Fibroblast of upper back skin (primary cell): ENCODE measurements at places on chromosomes 4 and X.

GRCh38 chrX:136580316-136580715 is 48.3 kb downstream of the VGLL1 start:
- DNase-seq: no peak

DNA sequence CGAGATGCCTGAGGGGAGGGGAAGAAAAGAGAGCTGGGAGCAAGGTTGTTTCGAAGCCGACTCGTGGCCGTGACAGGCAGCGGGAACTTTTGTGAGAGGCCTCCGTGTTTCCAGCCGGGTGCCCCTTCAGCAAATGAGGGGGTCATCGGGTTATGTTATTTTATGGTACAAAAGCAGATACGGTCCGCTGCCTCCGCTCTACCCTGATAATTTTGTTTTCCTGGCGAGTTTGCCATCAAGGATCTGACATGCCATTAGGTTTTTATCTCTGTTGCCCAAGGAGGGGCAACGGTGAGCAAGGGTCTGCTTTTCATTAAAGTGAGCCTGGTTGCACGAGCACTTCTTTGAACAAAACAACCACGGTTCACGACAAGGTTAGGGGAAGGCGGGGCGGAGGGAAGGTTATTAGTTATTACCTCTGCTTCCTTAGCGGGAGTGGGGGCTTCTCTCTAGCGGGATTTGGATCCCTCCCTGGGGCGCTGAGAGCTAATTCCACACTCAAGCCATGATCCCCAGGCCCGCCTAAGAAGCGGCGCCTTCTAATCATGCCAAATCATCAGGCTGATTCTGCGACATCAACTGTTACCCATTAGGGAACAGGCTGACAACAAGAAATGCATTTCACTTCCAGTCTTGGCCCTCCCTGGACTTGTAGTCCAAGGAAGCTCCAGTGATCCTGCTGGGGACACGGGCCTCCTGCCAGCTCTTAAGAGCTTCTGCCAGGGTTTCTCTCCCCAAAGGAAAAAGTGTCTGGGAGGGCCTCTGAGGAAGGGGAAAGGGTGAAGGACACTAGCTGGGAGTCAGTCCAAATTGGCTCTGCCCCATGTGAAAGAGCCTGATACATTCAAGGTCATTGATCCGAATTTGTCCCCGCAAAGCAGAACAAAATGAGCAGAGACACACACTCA is 617.7 kb downstream of the MID1IP1 start:
- no peak for DNase-seq

GRCh38 chr4:46931981-46932380 is 22.9 kb upstream of the COX7B2 start:
- DNase-seq: peak; percentile 45

DNA sequence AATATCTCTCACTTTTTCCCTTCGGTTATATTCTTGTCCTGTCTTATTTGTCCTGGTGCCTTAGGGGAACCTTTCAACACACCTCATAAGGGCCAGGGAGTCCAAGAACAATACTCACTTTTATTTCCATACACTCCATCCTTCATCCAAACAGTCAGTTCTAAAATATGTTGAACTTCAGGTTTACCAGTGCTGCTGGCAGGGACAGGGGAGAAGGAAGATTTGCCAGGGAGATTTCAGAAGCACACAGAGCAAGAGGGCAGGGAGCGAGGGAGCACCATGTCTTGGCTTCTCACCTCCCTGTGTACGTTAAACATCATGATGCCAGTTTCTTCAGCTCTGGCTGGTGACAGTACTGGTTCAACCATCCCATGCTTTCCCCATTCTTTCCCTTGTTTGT is 631.1 kb upstream of the FAT1 start:
- no peak for DNase-seq

GRCh38 chr4:20368926-20369325 is 117.2 kb downstream of the SLIT2 start:
- DNase-seq: peak; percentile 82

GRCh38 chr4:13276357-13276756 is 207.8 kb downstream of the RAB28 start:
- no peak for DNase-seq

DNA sequence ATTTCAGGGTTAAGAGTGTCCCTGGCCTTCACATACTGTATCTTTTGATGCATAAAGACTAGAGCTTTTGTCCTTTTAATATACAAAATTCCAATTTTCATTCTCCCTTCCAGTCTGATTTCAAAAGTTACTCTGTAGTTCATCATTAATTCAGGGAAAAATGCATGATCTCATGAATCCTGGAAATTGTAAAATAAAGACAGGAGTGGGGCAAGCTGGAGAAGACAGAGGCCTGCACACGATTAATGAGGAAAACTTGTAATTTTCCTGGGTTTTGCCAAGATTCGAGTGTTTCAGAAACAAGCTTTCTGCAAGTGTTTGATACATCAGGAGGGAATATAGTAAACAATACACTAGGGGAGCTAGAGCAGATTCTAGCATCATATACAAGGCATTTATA is 947.9 kb downstream of the FAT4 start:
- DNase-seq: no peak

- DNase-seq: no peak
Measured at GRCh38 chr4:7823416-7823824, 116.2 kb downstream of the AFAP1 start.

GRCh38 chr4:57448452-57448851 is 338.3 kb upstream of the IGFBP7 start:
- peak; percentile 1 for DNase-seq

- DNase-seq: peak; percentile 26
Measured at GRCh38 chr4:133095591-133095990, 53.5 kb upstream of the PCDH10 start.

DNA sequence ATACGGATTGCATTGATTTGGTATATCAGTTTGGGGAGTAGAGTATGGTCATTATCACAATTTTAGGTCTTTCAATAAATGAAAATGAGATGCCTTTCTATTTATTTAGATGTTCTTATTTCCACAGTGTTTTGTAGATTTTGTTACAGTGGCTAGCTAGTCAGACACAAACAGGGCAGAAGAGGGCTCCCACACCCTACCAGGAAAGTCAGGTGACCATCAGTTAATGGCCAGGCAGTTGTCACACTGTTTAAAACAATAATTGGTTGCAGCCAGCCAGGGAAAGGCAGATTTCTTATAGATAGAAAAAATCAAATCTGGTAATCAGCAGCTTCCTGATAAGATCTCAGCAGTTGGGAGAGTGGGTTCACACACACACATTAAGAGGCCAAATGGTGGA is 57.2 kb downstream of the UGT2B17 start:
- no peak for DNase-seq

DNA sequence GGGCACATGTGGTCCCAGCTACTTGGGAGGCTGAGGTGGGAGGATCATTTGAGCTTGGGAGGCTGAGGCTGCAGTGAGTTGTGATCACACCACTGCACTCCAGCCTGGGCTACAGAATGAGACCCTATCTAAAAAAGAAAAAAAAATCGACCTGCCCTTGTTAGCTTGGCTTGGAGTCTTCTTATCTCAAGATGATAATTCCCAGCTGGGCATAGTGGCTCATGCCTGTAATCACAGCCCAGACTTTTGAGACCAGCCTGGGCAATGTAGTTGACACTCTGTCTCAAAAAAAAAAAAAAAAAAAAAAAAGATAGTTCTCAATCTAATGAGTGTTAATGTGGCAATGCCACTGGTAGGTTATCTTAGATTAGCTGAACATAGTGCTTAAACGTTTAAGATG is 41.0 kb downstream of the QRFPR start:
- no peak for DNase-seq

DNA sequence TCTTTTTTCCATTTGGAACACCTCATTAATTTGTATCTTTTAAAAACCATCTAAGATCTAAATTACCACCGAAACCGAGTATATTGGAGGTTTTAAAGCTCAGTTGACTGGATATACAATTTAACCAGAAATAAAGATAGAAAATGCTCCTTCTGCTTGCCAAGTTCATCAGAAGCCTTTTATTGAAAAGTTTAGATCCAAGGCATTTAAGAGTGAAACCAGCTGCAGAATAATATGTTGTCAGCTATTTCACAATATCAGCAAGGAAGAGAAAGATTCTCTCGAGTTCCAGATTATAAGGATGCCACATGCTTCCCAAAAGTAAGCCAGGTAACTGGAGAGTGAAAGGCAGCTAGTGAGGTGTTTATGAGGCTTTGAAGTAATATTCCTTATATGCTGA is 217.4 kb downstream of the DCTD start:
- DNase-seq: no peak

DNA sequence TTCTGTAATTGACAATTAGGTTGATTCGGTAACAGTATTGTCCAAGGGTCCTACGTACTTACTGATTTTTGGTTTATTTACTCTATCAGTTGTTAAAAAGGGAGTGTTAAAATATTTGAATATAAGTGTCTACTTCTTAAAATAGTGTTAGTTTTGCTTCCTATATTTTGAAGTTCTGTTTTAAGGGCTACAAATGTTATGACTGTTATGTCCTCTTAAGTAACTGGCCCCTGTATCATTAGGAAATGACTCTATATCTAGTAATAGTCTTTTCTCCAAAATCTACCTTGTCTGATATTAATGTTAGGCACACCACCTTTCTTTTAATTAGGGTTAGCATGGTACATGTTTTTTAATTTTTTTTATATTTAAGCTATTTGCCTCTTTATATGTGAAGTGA is 30.1 kb downstream of the ANKRD50 start:
- DNase-seq: no peak
